ENCODE measurements at places on chromosomes 2 and 18.

GRCh38 chr2:119350311-119350998, 16.2 kb downstream of the C2orf76 start:
- no peak for DNase-seq

- DNase-seq: no peak
Measured at GRCh38 chr2:207724113-207724512, 12.7 kb downstream of the CCNYL1 start.

GRCh38 chr2:8496617-8497016, 185.2 kb upstream of the ID2 start:
- no peak for DNase-seq

DNA sequence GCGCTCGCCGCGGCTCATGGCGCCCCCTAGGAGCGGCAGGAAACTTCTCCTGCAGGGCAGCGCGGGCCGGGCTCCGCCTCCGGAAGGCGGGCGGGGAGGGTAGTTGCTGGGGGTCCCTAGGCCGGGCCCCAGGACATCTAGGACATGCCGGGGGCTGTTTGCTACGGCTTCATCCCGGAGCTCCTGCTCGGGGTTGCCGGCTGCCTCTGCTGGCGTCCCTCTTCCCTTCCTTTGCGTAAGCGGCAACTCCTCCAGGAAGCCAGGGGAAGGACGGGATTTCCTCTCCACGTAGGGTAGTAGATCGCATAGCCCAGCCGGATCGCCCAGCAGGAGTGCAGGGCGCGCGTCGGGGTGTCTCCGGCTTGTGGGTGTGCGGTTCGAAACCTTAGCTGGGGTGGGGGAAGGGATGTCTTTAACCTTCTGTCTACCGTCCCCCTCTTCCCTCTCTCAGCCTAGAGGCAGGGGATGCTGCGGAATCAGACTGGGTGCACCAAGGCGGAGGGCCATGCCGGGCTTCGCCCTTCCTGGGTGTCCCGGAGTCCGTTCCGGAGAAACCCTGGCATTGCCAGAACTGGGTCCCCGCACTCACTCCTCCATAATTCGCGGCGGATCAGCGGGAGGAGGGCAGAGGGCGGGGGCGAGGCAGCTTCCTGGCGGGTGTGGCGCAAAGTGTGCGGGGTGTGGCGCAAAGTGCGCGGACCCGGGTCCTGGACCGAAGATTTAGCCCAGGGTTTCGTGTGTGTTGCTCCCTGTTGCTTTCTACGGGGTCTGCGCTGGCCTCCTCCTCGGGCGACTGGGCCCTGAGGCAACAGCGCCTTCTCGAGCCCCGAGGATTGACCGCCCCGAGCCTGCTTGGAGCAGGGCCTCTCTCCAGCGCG, 12.2 kb upstream of the SKOR2 start:
- DNase-seq: no peak

DNA sequence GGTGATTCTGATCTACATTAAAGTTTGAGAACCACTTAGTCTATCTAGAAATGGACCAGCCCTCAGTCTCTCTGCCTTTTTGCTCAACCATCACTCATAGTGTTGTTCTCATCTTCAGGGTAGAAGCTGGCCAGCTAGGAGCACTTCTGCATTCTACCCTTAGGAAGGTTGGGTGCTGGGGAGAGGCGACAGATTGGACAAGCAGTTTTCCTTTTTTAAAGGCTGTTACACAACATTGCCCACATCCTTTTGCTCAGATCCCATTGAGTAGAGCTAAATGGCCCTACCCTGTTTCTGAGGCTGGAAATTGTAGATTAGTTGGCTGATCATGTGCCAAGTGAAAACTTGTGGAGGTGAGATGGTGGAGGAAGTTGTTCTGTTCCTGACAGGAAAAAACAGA, 35.6 kb downstream of the OSBPL6 start:
- DNase-seq: no peak

DNA sequence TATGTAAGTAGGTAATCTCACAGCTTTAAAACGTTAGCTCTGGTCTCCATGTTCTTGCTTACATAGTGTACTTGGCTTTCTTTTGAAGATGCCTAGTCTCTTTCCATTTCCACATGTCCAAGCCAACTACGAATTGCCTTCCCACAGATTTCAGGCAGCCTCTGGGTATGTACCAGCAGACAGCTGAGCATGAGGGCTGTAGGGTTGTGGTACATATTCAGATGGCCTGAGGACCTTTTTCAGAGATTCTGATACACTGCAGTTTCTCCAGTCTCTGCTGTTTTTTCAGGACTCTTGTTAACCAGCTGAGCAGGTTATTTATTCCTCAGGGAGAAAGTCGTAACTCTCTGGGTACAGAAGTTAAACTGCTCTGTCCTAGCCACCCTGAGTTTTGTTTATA, 3.1 kb upstream of the KCNJ13 start:
- DNase-seq: no peak

DNA sequence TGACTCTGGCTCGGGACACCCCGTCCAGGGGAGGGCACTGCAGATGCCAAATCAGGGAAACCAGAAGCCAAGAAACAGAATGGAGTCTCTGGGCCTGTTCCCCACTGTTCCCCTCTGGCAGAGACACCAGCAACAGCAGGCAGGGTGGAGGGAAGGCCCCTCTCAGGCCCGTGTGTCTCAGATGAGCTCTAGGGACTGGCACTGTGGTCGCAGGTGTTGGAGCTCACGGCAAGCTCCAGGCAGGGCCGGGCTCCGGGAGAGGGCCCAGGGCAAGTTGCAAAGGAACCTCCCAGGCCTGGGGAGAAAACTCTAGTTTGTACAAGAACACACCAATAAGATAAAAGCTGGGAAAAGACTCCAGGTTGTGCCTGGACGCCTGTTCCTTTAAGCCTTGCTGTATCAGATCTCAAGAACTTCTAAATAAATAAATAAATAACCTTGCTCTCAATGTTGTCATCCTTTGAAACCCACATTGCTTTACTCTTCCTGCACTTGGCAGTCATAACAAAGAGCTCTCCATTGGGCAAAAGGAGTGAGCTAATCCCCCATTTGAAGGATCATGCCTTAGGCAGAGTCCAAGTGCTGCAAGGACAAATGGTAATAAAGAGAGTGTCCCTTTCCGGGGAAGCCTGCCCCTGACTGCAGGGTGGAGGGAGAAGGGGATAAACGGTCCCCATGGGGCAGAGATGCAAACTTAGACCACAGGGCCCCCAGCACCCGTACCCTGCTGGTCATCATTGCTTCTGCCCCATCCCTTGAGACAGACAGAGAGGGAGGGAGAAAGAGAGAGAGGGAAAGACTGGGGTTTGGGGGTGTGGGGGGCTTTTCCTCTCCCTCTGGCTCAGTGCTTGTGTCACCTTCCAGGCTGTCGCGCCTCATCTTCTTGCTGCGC, 33.3 kb downstream of the CNGA3 start:
- no peak for DNase-seq

DNA sequence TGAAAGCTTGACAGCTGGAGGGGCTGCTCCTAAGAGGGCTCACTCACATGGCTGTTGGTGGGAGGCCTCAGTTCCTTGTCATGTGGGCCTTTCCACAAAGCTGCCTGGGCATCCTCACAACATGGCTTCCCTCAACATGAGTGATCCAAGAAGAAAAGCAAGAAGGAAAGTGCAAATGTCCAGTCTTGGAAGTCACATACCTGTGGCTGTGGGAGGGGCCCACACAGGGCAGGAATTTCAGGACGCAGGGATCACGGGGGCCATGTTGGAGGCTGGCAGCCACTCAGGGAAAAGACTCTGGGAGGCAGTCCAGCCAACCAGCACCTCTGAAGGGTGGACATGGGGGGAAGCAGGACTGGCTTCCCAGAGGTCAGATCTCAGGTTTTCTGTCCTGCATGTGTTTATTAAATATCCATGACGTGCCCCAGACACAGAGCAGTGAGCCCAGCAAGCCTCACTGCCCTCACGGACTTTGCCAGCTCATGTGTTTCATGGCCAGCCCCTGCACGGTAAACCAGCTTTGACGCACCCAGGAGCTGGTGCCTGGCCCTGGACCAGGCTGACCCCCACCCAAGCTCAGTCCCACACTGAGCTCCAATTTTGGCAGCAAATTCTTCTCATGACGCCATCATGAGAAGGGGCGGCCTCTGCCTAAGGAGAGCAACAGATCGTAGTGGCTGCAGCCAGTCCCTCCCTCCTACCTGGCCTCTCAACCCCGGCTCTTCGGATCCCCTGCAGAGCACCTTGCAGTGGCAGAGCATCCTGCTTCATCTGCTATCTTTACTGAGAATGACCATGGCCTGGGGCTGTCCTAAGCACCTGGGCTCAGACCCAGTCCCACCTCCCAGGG, 34.7 kb upstream of the GPR17 start:
- DNase-seq: no peak

DNA sequence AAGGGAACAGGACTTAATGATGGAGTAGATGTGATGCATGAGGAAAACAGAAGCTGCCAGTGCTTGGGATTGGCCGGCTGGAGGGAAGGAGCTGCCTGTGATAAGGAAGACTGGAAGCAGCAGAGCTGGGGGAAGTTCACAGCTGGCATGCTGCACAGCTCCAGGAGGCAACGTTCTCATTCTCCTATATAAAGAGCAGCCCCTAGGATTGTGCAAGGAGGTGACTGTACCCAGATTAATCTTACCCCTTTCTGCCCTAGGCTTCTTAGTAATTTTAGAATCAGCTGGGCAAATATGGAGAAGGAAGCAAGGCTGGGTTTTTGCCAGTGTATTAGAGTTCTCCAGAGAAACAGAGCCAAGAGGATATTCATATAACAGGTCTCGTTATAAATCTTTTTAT, 155.8 kb downstream of the ALPK2 start:
- no peak for DNase-seq

GRCh38 chr2:16348821-16349515, 316.7 kb downstream of the CYRIA start:
- no peak for DNase-seq

DNA sequence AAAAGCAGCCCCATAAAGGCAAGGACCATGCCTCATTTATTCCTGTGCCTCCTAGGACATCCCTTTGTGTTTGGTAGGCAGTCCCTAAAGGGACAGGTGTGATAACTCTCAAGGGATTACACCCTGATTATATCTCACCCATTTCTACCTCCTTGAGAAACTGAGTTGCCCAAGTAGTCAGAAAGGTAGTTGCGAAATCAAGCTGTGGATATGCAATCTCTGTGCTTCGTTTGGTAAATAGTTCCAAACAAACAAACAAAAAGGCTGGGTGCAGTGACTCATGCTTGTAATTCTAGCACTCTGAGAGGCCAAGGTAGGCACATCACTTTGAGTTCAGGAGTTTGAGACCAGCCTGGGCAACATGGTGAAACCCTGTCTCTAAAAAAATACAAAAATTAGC, 100.2 kb upstream of the ARL5A start:
- no peak for DNase-seq

DNA sequence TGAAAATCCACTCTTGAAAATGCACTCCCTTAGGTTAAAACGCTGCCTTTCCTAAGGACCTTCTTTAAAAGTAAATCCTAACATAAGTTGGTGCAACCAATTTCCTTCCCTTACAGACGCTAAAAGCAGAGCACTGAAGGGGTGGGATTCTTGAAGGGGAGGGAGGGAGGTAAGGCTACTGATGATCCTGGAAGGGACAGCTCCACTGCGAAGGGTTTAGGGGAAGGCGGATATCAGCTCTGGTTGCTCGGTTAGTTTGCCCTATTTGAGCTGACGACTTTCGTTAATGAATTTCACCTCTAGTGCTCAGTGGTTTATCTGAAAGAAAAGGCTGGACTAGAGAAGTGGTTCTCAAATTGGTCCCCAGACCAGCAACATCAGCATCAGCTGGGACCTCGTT, 49.7 kb upstream of the SIGLEC15 start:
- DNase-seq: no peak

DNA sequence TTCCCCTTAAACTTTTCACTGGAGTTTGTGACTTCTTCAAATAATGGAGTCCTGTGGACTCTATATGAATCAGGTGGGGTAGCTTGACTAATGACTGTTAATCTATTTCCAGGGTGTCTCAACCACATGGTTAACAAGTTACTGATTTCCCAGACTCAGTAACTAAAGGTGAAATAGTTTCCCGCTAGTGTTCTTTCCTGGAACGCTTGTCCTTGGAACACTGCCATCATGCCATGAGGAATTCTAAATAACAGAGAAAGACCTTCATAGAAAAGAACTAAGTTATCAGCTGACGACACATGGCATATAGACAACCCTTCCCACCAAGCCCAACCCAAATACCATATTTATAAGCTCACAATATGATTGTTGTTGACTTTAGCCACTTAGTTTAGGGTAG, 1027.9 kb upstream of the FAM98A start:
- DNase-seq: no peak

DNA sequence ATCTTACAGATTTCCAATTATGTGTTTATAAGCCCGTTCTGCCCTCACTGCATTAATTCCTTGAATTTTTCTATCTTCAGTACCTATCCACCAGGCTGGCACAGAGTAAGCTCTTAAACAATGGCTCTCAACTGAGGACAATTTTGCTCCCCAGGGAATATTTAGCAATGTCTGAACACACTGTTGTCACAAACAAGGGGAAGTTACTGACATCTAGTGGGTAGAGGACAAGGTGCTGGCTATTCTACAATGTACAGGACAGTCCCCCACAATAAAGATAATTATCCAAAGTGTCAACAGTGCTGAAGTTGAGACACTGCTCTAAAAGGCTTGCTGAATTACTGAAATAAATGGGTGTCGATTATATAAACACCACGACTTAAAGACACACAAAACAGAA, 5.0 kb downstream of the NDUFS1 start:
- no peak for DNase-seq

DNA sequence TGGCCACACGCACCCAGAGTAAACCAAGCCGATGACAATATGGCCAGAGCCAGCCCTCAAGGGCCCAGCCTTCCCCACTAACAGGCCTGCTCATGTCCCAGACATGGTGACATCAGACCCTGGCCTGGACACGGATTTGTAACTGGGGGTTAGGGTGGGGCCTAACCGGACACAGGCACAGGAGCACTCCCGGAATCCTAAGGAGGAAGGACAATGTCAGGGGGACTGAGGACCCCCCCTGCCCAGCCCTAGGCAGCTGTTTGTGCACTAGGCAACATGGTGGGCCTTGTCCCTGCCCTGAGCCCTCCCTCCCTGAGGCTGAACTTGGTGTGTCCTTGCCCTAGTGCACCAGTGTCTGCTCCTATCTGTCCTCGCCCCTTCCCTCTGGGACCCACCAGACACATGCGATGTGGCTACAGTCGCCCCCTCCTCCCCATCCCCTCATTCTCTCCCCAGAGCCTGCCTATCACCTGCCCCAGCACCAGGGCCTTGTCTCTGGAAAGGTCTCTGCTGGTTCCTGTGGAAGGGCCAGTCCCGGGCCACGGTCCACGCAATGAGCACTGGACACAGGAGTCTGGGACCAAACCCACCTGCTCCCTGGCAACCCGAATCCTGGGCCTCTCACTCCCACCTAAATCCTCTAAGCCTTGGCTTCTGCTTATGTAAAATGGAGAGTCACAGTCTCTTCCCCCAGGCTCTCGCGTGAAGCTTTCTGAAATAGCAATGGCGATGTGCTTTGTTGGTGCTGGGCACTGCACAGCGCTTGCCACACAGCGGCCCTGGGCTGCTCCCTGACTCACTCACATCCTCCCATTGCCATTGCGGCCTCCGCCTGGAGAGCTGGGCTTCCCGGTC, 76.5 kb upstream of the RAB6C start:
- DNase-seq: no peak
